ENCODE measurements at places on chromosomes 7 and 10. TPM values are rescaled to one million over a fixed set of nuclear protein-coding genes. Genes with fewer than 3 reads are reported as not detected.

DNA sequence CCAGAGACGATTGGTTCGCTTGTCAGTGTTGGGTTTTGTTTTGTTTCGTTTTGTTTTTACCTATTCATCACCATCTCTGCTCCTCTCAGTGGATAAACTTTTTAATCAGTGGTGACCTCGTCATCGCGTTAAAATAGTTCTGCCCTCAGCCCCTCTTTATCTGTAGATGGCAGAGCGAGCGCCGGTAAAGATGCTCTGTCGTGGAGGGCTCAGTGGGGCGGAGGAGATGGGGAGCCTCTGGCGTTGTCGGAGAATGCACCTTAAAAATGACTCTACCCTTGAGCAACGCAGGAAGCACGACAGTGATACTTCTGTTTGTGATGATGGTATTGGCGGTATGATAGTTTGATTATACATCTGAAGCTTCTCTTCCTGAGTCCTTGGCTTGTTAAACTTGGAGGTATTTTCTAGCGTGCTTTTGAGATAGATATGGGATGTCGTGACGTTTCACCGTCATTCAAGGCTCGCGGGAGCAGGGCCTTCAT, 554 bp downstream of the CSGALNACT2 start:
- DNase-seq = peak; percentile 50

The A1CF gene
- not detected for total RNA-seq

DNA sequence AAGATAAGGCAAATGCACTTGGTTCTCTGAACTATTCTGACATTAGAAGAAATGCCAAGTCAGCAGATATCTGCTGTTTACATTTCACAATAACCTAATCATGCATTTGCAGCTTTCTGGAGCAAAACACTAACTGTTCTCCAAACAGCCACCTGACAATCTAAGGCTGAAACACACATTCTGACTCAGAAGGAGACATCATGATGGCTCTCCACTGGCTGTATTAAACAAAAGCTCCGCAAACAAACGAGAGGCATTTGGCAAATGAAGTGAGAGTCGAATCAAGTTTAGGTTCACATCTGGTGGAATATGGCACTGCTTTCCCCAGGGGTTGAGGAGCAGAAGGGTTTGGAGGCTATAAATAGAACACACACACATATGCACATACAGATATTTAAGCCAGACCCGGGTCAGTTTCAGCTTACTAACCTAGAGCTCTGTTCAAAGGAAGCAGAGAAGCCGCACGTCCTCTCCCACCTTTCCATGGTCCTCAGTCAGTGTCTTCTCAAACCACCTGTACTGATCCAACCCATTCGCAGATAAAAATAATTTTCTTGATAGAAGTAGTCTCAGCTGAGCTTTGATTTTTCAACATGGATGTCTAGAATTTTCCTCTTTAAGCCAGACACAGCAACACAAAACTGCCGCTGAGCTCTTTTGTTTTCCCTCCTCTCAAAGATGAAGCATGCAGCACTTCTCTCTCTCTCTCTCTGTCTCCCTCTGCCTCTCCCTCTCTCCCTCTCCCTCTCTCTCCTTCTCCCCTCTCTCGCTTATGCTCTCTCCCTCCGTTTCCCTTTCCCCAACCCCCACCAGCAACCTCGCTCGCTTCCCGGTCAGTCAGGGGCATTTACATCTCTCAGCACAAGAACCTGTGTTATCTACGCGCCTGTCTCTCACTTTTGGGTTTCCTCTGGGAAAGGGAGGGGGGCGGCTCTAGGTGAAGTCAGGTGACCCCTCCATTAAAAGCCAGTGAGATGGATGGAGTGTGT, 682.8 kb downstream of the MAGI2 start:
- peak; percentile 9 for DNase-seq

- peak; percentile 79 for DNase-seq
Observed at GRCh38 chr7:116213361-116214130, 3.2 kb downstream of the TES start.

GRCh38 chr7:155227004-155227787, 70.5 kb upstream of the INSIG1 start:
- DNase-seq = no peak

GRCh38 chr7:116988363-116988989, 35.2 kb downstream of the ST7 start:
- DNase-seq = peak; percentile 11

- DNase-seq = no peak
Observed at GRCh38 chr10:71301371-71301916, 17.6 kb upstream of the SLC29A3 start.

The HOXA11 gene
- total RNA-seq = 41.9 TPM

DNA sequence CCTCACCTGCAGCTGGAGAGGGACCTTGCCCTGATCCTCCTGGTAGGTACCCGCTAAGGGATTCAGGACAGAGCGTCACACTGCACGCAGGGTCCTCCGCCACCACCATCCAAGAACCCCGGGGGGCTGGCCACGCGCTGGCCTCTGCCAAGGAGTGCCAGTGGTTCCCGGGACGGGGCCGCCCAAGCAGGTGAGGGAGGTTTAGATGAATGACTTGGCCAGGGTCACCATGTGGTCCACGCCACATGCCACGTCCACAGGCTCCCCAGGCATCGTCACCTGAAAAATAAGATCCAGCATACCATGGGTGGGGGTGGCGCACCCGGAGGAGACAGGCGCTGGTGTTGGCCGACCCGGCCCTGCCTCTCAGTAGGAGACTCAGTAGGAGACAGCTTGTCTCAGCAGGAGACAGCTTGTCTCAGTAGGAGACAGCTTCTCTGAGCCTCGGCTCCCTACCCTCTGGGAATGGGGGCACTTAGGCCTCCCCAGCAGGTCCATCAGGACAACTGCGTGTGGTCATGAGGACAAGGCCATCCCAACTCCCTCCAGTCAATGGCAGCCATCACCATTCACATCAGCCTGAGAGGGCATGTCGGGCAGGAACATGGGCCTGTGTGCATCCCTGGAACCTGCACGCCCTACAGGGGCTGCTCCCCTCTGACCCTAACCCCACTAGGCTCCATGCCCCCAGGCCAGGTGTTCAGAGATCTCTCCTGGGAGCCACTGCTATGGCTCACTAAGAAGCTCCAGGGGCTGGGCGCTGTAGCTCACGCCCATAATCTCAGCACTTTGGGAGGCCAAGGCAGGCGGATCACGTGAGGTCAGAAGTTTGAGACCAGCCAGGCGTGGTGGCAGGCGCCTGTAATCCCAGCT, 30.5 kb downstream of the RCC1L start:
- no peak for DNase-seq

The KCNMA1 gene
- 36.7 TPM for total RNA-seq
